ENCODE measurements at places on chromosomes 12 and 14.
A peak's percentile ranks its signal among the peaks of the same experiment; 100 is the strongest.

- no peak for DNase-seq
Observed at GRCh38 chr14:54672688-54673087, 105.8 kb downstream of the SAMD4A start.

GRCh38 chr14:95527387-95528002 lies 7.4 kb upstream of the GLRX5 start:
- peak; percentile 69 for DNase-seq

DNA sequence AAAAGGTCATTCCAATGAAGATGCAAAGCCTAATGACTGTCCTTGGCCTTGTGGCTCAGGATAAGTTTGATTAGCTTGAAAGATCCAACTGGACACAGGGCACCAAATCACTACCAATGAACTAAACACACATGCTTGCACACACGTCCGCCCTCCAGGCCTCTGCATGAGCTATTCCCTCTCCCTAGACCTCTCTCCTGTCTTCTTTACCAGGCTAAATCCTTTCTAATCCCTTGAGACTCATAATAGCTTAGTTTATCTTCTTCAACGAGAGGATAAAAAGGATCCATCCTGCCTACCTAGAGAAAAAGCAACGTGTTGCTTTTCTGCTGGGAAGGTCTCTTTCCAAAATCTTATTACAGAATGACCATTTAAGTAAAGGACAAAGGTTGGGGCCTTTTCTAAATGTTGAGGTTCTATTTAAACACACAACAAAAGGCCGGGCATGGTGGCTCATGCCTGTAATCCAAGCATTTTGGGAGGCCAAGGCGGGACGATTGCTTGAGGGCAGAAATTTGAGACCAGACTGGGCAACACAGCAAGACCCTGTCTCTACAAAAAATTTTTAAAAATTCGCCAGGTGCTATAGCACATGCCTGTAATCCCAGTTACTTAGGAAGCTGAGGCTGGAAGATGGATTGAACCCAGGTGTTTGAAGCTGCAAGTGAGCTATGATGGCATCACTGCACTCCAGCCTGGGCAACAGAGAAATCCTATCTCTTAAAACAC lies 22.4 kb downstream of the PXN start:
- no peak for DNase-seq

DNA sequence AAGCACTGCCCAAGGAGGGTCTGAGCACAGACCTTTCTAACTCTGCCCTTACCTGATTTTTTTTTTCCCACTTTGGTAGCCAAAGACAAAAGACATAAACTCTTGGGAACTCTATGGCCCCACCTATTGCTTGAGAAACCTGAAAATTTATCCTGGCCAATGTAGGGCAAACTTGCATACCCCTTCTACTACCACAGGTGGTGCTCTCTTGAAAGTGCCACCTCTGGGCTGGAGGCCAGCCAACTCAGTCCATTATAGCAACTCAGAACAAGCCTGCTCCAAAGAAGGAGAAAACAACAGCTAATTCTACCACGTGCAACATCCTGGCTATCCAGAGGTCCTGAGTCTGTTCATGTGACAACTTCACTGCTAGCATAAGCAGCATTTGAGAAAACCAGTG lies 55.7 kb upstream of the ABCD2 start:
- DNase-seq, result no peak

- DNase-seq, result no peak
Observed at GRCh38 chr12:14782756-14783155, 20.5 kb downstream of the WBP11 start.

GRCh38 chr12:121579190-121579791 lies 1.5 kb downstream of the KDM2B start:
- DNase-seq, result no peak

- no peak for DNase-seq
Observed at GRCh38 chr14:75825147-75825592, 156.6 kb downstream of the TGFB3 start.

DNA sequence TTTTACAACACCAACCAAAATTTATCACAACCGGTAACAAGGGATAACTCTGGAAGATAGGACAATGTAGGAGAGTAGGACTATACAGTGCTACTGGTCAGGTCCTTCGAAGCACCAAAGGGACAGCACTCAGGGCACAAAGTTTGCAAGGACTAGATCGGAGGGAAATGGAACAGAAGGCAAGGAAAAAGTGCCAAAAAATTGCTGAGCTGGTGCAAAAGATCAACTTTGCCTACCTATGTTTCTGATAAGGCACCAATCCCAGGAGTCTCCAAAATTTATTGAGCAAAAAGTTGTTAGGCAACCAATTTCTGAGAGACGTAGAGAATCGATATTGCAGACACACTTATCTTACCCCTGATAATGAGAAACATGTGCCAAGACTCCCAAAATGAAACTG lies 160.0 kb upstream of the PLEKHA5 start:
- no peak for DNase-seq

DNA sequence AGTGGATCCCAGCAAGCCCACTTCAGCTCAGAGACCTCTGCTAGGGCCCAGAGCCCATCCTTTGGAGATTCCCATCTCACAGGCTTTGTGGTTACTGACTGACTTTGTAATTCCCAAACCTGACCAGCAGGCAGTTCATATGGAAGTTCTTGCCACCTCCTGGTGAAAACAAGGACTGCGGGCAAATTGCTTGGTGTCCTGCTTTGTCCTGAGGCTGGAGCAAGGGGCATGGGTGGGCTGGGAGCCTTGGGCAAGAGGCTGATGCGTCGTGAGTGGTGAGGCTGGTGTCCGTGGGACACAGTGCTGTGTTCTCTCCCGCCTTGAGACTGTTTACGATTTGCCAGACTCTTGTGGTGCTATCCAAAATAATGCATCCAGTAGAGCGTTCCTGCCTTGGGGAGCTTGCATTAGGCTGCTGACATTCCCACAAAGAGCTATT lies 91.0 kb downstream of the LRRC74A start:
- peak; percentile 71 for DNase-seq
